ENCODE measurements at places on chromosomes 13 and 19. TPM values are rescaled to one million over a fixed set of nuclear protein-coding genes. Genes with fewer than 3 reads are reported as not detected.

Gene CNN1
- 13.4 TPM for total RNA-seq

Gene SACS
- total RNA-seq: 99.6 TPM

Gene RNF113B
- not detected for total RNA-seq

Gene SSC5D
- total RNA-seq: 2.4 TPM

Gene ZNF579
- total RNA-seq: 9.5 TPM

Gene ZNF729
- total RNA-seq: not detected

Gene ZNF570
- total RNA-seq: 8.6 TPM

Gene CASP14
- total RNA-seq: not detected

Gene DLL3
- 2.0 TPM for total RNA-seq

Gene FBXO27
- 6.0 TPM for total RNA-seq

Gene CYP4F2
- not detected for total RNA-seq

Gene STARD13
- 20.6 TPM for total RNA-seq

Gene MISP
- 1.0 TPM for total RNA-seq

DNA sequence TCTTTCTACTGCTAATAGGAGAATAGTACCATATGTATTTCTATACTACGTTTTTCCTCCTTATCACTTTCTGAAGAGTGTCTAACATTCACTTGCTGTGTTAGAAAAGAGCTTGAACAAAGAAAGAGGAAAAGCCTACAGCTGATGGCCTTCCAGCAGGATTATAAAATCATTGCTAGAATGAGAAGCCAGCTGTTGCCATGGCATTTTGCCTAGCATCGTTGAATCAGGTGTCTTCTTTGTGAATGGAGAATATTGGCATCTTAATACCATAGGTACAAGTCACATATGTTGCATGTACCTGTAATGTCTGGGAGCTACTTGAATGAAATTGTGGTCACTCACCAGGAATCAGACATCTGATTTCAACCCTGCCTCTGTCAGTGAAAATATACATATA, 1174.9 kb downstream of the PCDH17 start:
- no peak for DNase-seq

DNA sequence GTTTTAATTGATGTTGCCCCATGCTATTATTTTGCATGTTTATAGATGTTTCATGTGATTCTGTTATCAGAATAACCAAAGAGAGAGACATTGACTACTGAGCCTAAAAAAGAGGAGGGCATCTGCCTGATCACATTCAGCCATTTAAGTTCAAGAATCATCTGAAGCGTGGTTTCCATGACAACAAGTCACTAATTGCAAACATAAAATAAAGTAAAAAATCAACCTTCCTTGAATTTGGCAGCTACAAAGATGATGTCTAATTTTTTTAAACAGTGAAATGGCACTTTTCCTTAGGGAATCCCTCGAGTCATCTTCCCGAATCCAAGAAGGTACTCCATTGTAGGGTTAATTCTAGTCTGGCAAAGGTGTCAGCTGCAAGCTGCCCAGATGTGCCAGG, 884.2 kb downstream of the DIAPH3 start:
- no peak for DNase-seq

- no peak for DNase-seq
These were observed 3.7 kb downstream of the FUZ start for GRCh38 chr19:49809160-49809940.

DNA sequence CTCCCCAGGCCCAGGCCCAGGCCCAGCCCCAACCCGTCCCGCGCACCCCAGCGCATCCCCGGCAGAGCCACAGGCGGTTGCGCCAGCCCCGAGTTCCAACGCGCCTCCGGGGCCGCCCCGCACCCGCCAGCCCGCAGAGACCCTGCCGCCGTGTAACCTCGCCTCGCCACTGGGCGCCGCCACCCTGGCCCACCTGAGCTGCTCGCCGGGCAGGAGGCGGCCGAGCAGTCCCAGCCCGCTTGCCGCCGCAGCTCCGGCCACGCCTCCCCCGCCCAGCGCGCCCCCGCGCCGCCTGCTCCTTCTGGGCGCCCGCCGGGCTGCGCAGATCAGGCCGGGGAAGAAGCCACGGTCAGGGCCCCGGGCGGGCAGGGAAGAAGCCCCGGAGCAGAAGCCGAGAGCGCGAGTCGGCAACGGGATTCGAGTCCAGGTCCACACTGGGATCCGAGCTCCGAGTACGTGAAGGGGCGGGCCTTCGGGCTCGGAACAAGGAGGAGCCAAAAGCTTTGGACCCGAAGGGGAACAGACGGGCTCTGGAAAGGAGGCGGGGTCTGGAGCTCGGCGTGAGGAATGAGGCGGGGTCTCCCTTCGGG, at the start of gene MBOAT7:
TSS of gene MBOAT7 (minus strand) at position 436 of the 590 bp plus-strand sequence. CDS start 1,072 bp downstream, outside the sequence.
- DNase-seq: no peak

- peak; percentile 92 for DNase-seq
These were observed 759 bp downstream of the PPP1R15A start for GRCh38 chr19:48872884-48873475.

GRCh38 chr19:49554701-49555181, 25.6 kb downstream of the NOSIP start:
- DNase-seq: peak; percentile 96

DNA sequence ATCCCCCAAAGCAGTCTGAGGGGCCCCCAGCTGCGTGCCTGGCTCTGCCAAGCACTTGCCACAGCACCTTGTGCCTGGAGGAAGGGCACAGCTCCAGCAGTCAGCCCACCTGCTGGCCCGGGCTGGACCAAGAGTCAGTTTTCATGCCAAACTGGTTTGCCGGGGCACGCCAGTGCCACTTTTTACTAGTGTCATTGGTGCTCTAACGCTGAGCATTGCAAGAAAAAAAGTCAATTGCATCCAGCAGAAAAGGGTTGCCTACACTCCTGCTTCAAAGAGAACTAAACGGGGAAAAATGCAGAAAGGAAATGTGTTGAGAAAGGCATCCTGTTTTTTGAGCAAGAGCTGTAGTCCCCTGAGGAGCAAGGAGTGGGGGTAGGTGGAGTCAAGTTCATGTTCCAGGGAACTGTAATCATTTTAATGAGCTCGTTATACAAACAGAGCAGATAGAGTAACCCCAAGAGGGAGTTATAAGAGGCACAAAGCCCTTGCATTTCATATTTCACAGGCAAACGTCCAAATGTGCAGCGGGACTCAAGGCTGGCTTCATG, 68.4 kb downstream of the F2RL3 start:
- DNase-seq: no peak

DNA sequence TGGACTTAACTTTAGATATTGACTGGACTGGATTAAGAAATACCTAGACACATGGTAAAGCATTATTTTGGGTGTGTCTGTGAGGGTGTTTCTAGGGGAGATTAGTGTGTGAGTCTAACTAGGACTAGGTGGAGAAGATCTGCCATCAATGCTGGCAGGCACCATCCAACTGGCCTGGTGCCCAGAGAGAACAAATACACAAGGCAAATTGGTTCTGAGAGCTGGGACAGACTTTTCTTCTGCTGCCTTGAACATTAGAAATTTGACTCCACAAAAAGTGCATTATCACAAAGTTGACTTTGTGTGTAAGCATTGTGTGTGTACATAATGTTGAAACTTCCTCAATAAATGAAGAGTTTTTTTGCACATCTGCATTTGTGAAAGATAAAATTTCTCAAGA, 522.1 kb downstream of the SUCLA2 start:
- no peak for DNase-seq

- DNase-seq: no peak
These were observed 4.5 kb upstream of the B3GNT8 start for GRCh38 chr19:41431426-41432386.

- no peak for DNase-seq
These were observed 1357.9 kb downstream of the SLITRK5 start for GRCh38 chr13:89029062-89029461.

GRCh38 chr13:44402899-44403445, 29.3 kb downstream of the SERP2 start:
- no peak for DNase-seq

DNA sequence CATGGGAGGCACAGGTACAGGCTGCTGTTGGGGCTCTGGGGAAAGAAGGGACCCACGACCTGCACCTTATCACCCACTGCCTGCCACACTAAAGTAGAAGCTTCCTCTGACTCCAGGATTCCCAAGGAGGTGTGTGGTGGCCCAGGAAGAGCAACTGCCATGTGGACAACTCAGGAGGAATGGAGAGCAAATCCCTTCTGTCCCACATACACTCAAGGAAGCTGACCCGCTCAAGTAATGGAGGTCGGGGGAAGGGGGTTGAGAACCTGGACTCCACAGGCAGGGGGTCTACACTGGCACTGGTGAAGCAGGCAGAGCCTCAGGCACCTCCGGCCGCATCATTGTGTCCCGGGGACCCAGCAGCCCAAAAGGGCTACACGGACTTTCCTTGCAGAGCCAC, 29.4 kb upstream of the SLC15A1 start:
- DNase-seq: no peak

DNA sequence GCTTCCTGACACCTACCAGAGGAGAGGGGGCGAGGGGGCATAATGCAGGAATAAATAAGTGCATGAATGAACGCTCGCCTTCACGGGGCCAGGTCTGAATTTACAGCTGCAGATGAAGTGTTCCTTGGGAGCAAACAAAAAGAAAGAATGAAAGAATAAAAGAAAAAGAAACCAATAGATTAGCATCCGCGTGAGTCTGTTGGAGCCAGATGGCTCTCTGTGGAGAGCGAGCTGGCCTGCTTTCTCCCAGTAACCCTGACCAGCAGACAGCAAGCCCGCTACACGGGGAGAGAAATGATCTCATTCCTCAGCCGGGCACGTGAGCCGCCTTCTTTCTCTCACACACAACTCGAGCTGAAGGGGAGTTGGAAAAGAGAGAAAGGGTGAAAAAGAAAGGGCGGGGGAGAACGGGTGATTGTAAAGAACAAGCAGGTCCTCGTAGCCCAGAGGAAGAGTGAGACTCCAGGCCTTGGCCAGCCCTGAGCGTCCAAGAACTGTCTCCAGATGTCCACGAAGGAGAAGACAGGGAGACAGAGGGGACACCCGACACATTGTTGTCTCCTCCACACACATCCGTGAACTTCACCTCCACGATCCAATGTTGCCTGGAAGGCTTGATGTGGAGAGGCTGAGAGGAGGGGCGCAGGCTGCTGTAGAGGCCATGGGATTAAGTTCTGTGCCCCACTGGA, 81.4 kb downstream of the RNASEH2B start:
- DNase-seq: no peak

GRCh38 chr13:91242652-91243051, 104.8 kb upstream of the MIR17HG start:
- DNase-seq: no peak

GRCh38 chr13:96342852-96343465, 253.1 kb downstream of the HS6ST3 start:
- no peak for DNase-seq

DNA sequence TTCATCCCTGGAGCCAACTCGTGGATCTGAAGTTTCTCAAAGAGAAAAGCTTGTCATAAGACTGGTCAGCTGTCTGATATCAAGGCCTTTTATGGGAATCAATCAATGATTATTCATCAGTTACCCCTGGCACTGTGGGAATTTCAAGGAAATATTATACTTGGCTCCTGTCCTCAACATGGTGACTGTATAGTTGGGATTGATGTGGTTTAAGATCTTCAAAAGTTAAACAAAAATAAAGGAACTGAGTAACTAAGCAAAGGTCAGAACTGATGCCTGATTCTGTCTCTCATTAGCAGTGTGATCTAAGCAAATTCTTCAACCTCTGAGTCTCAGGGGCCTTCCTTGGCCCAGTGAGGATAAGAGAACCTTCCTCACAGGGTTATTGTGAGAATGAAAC, 22.2 kb upstream of the SERPINE3 start:
- no peak for DNase-seq

- no peak for DNase-seq
These were observed 17.5 kb downstream of the LATS2 start for GRCh38 chr13:21043898-21044297.

DNA sequence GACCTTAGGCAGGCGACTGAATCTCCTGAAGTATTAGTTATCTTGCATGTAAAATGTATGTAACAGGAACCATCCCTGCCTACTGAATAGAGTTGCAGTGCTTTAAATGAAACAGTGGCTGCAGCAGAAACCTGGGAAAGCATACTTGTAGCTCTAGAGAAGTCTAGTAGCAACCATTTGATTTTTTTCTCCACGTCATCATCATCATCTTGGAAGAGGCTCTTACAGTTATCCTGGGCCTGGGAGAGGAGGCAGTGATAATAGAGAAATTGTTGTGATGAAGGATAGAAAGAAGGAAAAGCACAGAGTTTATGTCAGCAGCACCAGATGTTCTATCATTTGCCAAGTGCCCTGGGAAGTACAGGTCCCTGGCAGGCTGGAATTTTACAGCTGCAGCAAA, 377.6 kb downstream of the ITGBL1 start:
- DNase-seq: no peak

GRCh38 chr13:36061621-36062020, 69.6 kb downstream of the DCLK1 start:
- no peak for DNase-seq

DNA sequence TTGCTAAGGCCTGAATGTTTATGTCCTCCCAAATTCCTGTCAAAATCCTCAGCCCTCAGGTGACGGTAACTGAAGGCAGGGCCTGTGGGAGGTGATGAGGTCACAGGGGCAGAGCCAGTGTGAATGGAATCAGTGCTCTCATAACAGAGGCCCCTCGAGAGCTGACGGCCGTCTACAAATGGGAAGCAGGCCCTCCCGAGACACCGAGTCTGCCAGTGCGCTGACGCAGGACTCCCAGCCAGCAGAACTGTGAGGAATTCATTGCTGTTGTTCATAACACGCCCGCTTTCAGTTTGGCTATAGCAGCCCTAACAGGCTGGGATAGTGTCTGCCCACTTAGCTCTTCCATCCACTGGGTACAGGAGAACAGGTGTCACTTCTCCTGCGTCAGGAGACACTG, 41.2 kb downstream of the CARS2 start:
- no peak for DNase-seq

- no peak for DNase-seq
These were observed 56.6 kb upstream of the ABCC4 start for GRCh38 chr13:95357875-95358274.

DNA sequence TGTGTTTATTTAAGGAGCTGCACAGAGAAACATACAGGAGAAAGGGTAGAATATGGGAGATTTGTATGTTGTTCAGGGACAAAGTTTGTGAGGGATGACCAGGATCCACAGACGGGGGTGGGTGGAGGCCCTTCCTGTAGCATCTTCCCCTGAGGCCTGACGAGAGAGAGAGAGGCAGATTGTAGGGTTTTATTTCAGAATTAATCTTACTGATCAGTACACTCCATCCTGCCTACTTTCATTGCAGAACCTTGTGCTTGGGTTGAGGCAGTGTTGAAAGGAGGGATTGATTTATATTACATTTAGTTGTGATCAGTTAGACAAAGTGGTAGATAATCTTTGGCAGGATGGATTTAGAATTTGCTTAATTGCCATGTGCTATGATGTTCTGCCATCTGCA, 39.6 kb downstream of the MTUS2 start:
- DNase-seq: no peak

GRCh38 chr19:43707158-43707712, 8.6 kb upstream of the IRGC start:
- no peak for DNase-seq

- no peak for DNase-seq
These were observed 173.9 kb upstream of the SERP2 start for GRCh38 chr13:44199627-44200207.

- peak; percentile 10 for DNase-seq
These were observed 248.5 kb downstream of the KCTD12 start for GRCh38 chr13:76637641-76638141.

DNA sequence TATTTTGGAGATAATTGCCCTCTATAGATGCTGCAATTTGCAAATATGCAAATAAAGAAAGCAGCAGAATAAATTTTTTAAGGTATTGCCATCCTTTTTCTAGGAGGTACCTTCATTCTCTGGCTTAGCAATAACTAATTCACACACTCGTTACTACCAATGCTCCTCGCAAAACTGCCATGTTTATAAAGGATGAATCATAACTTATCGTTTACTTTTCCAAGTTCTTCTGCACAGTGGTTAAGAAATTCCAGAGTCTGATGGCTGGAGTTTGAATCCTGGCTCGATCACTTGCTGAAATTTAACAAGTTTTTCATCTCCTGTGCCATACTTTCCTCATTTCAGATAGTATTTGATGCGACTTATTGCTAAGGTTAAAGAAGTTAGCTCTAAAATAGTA, 708.6 kb upstream of the KLHL1 start:
- no peak for DNase-seq
